Right atrium auricular region (tissue), 2 donors: ENCODE measurements at places on chromosomes 5 and 9. TPM values are rescaled to one million over a fixed set of nuclear protein-coding genes. Genes with fewer than 3 reads are reported as not detected.
A peak's percentile ranks its signal among the peaks of the same experiment; 100 is the strongest.

DNA sequence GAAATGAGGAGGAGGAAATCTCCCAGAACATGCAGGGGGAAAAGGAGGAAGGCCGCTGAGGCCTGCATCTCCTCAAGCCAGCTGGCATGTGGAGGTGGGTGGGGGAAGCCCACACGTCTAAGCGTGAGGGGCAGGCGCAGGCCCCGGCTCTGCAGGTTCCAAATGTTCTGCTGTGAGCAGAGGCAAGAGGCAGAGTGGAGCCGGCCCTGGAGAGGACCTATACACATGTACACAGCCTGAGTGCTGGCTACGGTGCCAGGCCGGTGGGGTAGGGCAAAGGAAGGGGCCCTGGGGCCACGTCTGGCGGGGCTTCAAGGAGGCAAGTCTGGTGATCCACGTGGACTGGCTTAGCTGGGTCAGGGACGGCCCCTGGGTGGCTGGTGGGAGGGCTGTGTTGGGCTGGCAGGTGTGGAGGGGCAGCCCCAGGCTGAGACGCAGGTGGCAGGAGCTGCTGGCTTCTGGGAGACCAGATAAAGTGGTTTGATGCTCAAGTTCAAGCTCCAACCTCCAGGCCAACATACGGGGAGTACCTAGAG lies 26.4 kb downstream of the LPCAT1 start:
- no peak for DNase-seq
- no peaks in the 10 kb centered on the region for H3K27me3 ChIP-seq
- peaks cover 15% of the 10 kb centered on the region for H3K36me3 ChIP-seq
- no peak overlapping the region for H3K27ac ChIP-seq

Gene FOXD4L3
- not detected for total RNA-seq

DNA sequence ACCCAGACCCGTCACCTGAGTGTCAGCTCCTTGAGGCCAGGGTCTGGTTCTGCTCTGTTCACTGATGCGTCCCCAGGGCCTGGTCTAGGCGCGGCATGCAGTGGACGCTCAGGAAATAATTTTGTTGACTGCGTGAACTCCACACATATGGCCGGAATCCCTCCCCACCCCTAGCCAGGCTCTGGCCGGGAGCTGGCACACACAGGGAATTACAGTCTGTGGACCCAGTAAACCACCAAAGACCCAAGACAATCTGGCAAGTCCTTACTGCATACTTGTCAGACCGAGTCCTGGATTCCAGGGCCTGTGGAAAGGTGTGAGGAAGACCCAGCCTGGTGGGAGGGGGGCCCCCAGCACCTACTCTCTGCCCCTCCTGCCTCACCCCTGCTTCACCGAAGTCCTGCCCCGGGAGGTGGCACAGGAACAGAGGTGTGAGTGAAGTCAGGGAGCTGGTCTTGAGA lies 113.0 kb upstream of the IER5L start:
- no peaks in the 10 kb centered on the region for H3K4me1 ChIP-seq
- H3K27ac ChIP-seq = no peak overlapping the region
- no peaks in the 10 kb centered on the region for H3K36me3 ChIP-seq
- H3K4me3 ChIP-seq = no peak overlapping the region

DNA sequence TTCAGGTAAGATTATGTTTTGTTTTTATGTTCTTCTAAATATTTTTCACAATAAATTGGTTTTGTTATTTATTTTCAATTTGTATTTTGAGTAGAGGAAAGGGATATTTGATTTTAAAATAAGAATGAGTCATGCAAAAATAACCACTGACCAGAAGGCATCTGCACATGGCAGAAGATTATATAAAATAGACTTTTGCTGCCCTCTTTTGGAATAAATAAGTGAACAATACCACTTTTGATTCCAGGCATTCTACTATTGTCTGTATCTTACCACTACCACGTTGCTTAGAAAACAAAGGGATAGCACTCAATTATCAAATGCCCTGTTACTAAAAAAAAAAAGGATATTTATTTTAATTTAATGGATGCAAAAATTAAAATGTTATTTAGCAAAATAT lies 227.3 kb upstream of the ITGA1 start:
- no peak overlapping the region for H3K4me3 ChIP-seq
- H3K27me3 ChIP-seq = no peaks in the 10 kb centered on the region
- H3K27ac ChIP-seq = no peak overlapping the region
- no peaks in the 10 kb centered on the region for H3K36me3 ChIP-seq
- no peak for DNase-seq
- H3K4me1 ChIP-seq = no peaks in the 10 kb centered on the region

- no peaks in the 10 kb centered on the region for H3K4me1 ChIP-seq
- H3K27me3 ChIP-seq = no peaks in the 10 kb centered on the region
- no peak overlapping the region for H3K27ac ChIP-seq
- no peaks in the 10 kb centered on the region for H3K36me3 ChIP-seq
Observed at GRCh38 chr9:3179711-3180110, 335.8 kb upstream of the PUM3 start.

DNA sequence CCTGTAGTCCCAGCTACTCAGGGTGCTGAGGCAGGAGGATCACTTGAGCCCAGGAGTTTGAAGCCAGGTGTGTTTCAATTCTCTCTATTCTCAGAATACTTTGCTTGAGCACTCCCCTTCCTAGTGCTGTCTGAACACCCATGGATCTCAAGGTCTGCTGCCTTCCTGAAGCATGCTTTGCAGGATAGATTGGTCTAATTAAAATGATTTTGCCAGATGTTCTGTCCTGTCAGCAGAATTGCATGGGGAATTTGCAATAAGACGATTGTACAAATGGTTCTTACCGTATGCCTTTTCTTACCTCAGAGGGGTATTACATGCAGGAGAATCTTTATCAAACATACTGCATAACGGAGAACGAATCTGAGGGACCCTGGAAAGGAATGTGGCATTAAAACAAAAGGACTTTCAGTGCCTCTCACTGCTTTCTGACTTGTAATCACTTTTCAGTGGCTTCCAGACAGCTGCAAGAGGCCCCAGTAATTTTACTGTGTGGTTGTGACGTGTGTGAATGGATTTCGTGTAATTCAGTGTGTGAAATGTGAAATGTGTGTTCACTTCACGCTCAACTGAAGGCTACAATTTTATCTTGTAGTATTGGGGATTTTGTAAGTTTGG lies 587.2 kb upstream of the SEMA6A start:
- no peaks in the 10 kb centered on the region for H3K4me1 ChIP-seq
- H3K36me3 ChIP-seq = no peaks in the 10 kb centered on the region
- H3K27ac ChIP-seq = no peak overlapping the region
- no peak for DNase-seq
- H3K27me3 ChIP-seq = no peaks in the 10 kb centered on the region

DNA sequence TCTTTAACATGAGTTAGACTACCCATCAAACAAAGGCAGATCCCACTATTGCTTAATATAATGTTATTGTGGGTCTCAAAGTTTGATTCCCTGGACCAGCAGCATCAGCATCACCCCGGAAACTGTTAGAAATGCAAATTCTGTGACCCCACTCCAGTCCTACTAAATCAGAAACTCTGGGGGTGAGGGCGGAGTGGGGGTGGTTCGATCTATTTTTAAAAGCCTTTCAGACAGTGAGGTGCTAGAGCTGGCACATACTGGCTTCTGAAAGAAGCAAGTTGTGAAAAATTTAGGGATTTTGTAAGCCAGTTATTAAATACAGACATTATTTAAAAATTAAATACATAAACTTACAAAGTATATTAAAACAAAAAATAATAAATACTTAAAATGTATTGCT lies 513.2 kb downstream of the NFIB start:
- no peak for DNase-seq
- no peaks in the 10 kb centered on the region for H3K36me3 ChIP-seq
- no peaks in the 10 kb centered on the region for H3K27me3 ChIP-seq

- H3K27ac ChIP-seq = peak overlapping the region; percentile 60
- H3K4me3 ChIP-seq = no peak overlapping the region
- DNase-seq = peak; percentile 42
Observed at GRCh38 chr5:157290156-157290980, 24.4 kb downstream of the CYFIP2 start.

DNA sequence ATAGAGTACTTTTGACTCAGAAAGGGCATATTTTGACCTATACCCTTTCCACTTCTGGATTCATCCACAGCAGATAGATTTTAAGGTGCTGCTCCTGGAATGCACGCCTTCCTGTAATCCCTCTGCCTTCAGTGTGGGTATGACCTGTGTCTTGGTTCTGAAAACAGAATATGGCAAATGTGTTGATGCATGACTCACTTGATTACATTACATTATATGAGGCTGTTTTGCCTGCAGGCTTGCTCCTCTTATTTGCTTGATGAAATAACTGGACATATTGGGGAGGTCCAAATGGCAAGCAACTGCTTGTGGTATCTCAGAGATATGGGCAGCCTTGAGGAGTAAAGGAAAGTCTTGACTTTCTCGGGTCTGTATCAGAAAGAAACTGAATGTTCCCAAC lies 468.6 kb downstream of the CDH18 start:
- no peak overlapping the region for H3K4me3 ChIP-seq
- no peaks in the 10 kb centered on the region for H3K36me3 ChIP-seq
- H3K27ac ChIP-seq = no peak overlapping the region
- H3K27me3 ChIP-seq = no peaks in the 10 kb centered on the region
- DNase-seq = no peak

Gene CPLANE1
- total RNA-seq = 22.5 TPM

GRCh38 chr5:884345-885126 lies 8.1 kb downstream of the BRD9 start:
- no peak for DNase-seq
- H3K4me3 ChIP-seq = no peak overlapping the region
- no peaks in the 10 kb centered on the region for H3K27me3 ChIP-seq
- no peak overlapping the region for H3K27ac ChIP-seq

- peak overlapping the region; percentile 83 for H3K27ac ChIP-seq
- no peaks in the 10 kb centered on the region for H3K4me1 ChIP-seq
- H3K4me3 ChIP-seq = no peak overlapping the region
- H3K27me3 ChIP-seq = no peaks in the 10 kb centered on the region
Observed at GRCh38 chr9:113537229-113537810, 73.8 kb downstream of the RGS3 start.

DNA sequence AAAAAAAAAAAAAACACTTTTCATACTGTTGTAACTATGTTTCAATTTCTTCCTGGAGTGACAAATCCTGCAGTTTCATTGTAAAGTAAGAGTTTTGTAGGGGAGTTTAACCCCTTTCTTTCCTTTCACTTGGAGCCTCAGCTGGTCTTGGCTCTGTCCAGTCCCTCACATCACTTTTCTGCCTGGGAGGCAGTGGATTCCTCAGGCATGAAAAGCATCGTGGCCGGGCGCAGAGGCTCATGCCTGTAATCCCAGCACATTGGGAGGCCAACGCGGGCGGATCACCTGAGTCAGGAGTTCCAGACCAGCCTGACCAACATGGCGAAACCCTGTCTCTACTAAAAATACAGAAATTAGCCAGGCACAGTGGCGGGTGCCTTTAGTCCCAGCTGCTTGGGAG lies 45.6 kb upstream of the MYO10 start:
- H3K4me3 ChIP-seq = no peak overlapping the region
- H3K36me3 ChIP-seq = no peaks in the 10 kb centered on the region
- H3K27me3 ChIP-seq = no peaks in the 10 kb centered on the region
- H3K27ac ChIP-seq = no peak overlapping the region
- DNase-seq = no peak

DNA sequence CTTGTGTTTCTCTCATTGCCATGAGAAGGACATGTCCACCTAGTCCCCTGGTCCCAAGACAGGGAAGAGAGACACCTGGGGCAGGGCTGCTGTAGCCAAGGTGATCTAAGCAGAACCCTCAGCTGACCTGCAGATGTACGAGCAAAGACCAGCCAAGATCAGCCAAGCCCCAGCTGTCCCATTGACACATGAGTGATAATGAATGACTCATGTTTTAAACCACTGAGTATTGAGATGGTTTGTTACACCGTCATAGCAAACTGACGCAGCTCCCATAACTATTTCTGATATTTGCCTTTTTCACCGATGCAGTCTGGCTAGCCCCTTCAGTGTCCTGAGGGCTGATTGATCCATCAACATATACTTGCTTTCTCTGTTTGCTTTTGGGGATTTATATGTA lies 6.7 kb downstream of the OR1K1 start:
- no peaks in the 10 kb centered on the region for H3K27me3 ChIP-seq
- no peak overlapping the region for H3K27ac ChIP-seq
- no peak overlapping the region for H3K4me3 ChIP-seq
- no peaks in the 10 kb centered on the region for H3K36me3 ChIP-seq
- no peaks in the 10 kb centered on the region for H3K4me1 ChIP-seq
- DNase-seq = no peak

Gene LSM11
- total RNA-seq = 1.6 TPM

GRCh38 chr5:134519989-134520388 lies 5.5 kb upstream of the JADE2 start:
- H3K36me3 ChIP-seq = no peaks in the 10 kb centered on the region
- no peak overlapping the region for H3K4me3 ChIP-seq
- H3K27me3 ChIP-seq = no peaks in the 10 kb centered on the region
- no peak for DNase-seq
- H3K4me1 ChIP-seq = peaks cover 5% of the 10 kb centered on the region

GRCh38 chr5:175895215-175895614 lies 23.8 kb downstream of the CPLX2 start:
- peaks cover 3% of the 10 kb centered on the region for H3K4me1 ChIP-seq
- no peak overlapping the region for H3K4me3 ChIP-seq
- DNase-seq = no peak
- no peaks in the 10 kb centered on the region for H3K27me3 ChIP-seq
- H3K27ac ChIP-seq = no peak overlapping the region
- H3K36me3 ChIP-seq = no peaks in the 10 kb centered on the region

Gene HAPLN1
- 0.19 TPM for total RNA-seq

DNA sequence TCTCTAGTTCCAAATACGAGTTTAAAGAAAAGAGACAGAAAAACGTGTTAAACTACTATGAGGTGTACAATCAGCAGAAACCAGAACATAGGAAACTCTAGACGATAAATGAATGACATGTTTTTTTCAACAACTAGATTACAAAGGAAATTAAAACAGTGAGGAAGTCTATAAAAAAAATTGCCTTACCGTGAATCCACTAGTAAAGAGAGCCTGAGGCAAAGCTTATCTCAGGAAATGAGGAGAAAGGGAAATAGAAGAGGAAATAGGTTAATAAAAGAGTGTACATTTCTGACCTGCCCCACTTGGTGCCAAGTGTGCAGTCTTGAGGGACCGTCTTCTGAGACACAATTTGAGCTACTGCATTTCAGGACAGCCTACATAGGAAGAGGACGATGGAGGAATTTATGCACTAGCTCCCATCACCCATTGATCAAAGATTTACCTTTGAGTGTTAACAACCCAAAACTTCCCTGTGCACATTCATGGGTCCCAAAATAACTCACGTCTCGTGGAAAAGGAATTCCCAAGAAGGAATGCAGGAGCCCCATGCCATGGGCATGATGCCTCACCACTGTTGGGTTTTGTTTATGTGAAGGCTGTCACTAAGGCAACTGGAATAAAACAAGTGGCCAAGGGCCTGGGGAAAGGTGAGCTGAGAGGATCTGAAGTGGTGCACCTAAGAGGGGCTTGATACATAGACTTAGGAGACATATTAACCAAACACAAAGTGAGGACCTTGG lies 53.6 kb upstream of the SLC1A3 start:
- no peak overlapping the region for H3K4me3 ChIP-seq
- no peaks in the 10 kb centered on the region for H3K4me1 ChIP-seq
- DNase-seq = no peak

DNA sequence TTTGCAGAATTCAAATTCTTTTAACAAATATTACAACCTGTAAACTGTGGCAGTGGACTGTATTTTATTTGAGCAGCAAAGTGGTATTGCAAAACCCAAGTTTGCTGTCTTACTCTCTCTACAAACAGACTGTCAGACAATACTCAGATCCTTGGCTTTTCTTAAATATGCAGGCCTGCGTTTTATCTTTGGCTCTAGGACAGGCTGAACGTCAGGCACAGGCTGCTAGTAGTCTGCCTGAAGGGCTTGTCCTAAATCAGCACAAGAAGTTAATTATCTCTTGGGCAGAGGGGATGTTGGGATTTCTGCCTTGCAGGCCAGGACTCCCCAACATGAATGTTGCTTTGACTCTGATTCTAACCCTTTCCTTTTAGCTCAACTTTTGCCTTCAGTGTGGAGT lies 147.5 kb downstream of the SLIT3 start:
- peaks cover 6% of the 10 kb centered on the region for H3K4me1 ChIP-seq
- H3K27me3 ChIP-seq = no peaks in the 10 kb centered on the region
- no peak for DNase-seq
- H3K4me3 ChIP-seq = no peak overlapping the region

Gene ORM1
- total RNA-seq = not detected

Gene TMEM8B
- 10.3 TPM for total RNA-seq
